Cardiac septum (tissue), 1 donor: ENCODE measurements at places on chromosomes 7 and 10. TPM values are rescaled to one million over a fixed set of nuclear protein-coding genes. Genes with fewer than 3 reads are reported as not detected.

- DNase-seq = no peak
Measured at GRCh38 chr7:50662041-50662694, 97.0 kb upstream of the DDC start.

GRCh38 chr10:128489324-128490247, 363.4 kb upstream of the MKI67 start:
- DNase-seq = no peak

- no peak for DNase-seq
Measured at GRCh38 chr10:12050528-12050927, 7.9 kb upstream of the UPF2 start.

DNA sequence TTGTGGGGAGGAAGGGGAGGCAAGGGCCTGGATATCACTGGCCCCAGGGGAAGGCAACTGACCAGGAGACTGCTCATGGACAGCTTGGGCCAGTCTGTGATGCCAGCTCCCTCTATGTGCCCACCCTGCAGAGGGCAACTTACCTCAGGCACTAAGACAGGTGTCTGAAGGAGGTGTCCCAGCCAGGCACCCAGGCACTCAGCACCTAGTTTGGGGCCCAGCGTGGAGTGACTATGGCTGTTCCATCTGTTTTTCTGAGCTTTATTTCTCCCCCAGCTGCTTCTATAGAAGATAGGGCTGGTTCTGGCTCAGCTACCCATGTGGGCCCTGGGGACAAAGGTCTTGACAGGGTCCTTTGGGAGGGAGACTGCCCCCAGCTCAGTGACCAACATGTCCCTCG, 150.6 kb upstream of the PCBD1 start:
- DNase-seq = peak; percentile 53

GRCh38 chr10:117352724-117353123, 22.5 kb downstream of the PDZD8 start:
- no peak for DNase-seq

DNA sequence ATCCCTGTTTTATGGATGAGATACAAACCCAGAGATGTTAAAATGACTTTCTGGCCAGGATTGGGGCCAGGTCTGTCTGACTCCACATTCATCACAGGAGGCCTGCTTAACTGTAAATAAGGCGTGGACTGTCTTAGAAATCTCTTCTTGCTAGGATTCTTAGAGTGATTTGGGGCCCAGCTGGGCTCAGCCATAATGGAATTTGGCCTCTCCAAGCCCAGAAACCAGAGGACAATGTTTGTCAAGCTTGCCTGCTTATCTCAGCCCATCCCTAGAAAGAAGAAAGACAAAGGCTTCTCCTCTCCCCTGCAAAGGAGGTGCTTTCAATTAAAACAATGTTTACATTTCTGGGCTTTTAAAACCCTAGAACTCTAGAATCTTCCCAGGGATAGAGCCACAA, 2.9 kb downstream of the HABP2 start:
- DNase-seq = no peak

DNA sequence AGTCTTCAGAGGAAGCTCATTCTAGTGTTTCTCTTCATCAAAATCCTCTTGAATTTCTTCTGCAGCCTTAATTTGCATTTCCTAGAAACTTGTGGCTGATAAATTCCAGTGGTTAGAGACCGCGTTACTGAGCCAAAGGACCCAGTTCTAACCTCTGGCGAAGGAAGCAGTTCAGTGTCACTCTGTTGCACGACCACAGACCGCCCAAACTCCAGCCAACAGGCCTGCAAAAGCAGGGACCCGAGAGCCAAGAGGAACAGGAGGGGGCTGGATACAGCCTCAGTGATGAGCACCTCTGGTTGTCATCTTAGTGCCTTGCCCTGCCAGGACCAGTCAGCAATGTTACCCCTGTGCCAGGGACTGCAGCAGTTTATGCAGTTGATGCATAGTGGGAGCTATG, 70.0 kb downstream of the AFAP1L2 start:
- DNase-seq = no peak

DNA sequence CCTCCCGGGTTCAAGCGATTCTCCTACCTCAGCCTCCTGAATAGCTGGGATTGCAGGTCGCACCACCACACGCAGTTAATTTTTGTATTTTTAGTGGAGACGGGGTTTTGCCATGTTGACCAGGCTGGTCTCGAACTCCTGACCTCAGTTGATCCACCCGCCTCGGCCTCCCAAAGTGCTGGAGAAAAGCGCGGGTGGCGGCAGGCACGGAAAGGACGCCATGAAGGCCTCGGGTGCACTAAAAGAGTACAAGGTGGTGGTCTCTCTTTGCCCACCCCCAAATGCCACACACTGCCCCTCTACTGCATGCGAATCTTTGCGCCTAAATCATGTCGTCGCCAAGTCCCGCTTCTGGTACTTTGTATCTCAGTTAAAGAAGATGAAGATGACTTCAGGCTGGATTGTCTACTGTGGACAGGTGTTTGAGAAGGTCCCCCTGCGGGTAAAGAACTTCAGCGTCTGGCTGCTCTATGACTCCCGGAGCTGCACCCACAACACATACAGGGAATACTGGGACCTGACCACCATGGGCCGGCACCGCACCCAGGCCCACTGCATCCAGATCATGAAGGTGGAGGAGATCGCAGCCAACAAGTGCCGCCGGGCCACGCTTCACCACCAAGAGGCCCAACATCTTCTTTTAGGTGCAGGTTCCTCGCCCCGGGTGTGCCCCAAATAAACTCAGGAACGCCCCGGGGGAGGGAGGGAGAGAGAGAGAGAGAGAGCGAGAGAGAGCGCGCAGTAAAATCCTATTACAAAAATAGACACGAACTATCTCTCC, 161.7 kb downstream of the HECW1 start:
- no peak for DNase-seq

GRCh38 chr7:70052691-70053090, 454.4 kb downstream of the AUTS2 start:
- no peak for DNase-seq

DNA sequence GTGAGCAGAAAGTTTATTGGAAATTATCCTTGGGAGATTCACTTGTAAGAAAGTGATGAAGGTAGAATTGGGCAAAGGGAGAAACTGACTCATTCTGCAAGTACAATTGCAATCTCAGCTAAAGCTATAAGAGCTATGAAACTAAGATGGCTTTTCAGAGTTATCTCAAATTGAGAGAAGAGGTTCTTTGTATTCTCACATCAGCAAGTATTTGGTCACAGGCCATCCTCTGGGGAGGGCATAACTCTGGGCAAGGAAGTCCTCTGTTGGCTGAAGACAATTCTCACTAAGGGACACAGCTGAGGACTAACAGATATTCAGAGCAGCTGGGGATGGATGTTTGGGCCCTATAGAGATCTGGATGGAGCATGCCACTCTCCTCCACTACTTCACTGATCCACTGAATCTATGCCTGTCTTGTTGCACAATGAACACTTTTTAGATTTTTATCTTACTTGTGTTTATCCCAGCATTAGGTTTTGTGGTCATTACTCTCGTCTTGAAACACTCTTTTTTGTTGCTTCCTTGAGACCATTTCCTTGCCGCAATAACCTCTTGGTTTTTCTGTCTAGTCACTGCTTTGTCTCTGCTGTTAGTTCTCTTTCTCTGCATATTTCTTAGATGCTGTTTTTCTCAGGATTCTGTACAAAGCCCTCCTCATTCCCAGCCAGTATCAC, 115.1 kb downstream of the GNAI1 start:
- DNase-seq = no peak

- DNase-seq = no peak
Measured at GRCh38 chr10:52136921-52137320, 177.2 kb upstream of the DKK1 start.

DNA sequence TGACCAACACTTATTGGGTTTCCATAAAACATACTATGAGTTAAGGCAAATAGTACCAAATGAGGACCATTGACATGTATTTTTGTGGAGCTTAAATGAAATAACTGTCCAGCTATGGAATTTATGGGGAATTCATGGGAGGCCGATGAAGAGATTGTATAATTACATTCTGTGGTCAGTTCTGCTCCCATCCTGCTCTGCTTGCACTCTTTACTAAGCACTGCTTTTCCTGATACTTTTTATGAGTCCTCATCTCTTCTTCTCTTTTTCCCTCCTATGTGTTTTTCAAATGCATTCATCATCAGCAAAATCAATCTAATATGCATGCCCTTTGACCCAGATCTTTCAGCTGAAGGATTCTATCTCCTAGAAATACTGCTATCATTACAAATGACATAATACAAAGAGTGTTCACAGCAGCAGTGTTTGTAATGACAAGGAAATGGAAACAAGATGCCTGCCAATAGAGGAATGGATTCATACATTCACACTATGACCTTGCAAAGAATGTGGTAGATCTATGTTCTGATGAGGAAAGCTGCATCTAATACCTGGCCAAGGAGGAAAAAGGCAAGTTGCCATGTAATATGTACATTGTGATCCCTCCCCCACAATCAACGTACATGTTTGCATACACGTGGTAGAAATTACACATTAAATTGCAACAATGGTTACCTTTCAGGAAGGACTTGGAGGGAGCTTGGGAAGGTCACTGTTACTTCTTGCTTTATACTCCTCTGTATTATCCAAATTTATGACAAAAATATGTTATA, 73.9 kb downstream of the PCGF5 start:
- no peak for DNase-seq

DNA sequence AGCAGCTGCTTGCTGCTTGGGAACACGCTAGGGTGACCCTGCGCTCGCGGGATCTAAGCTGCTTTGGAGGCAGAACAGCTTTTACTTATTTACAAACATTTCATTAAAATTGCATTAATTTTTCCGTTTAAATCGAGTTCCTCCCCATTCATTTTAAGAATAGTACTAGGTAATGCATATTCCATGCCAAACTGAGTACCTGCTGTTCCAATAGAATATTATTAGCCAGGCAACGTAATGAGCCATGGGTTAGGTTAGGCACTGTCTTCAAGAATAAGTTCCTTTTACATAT, 860 bp downstream of the EXOC6 start:
- no peak for DNase-seq

DNA sequence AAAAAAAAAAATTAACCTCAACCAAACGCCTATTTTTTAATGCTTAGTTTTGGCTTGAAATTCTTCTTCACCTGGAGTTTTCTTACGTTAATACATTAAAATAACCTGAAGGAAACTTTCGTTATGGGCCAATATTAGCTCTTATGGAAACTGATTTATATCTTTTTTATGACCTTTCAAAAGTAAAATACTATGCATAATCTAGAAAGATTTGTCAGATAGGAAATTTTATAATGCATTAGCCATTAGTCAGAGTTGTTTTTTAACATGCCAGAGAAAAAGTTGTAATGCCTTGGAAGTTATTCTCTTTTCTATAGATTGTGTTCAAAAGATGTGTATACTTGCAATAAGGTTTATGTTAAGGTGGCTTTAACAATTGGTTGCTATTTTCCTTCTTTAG, 34.3 kb upstream of the ARL4A start:
- no peak for DNase-seq

DNA sequence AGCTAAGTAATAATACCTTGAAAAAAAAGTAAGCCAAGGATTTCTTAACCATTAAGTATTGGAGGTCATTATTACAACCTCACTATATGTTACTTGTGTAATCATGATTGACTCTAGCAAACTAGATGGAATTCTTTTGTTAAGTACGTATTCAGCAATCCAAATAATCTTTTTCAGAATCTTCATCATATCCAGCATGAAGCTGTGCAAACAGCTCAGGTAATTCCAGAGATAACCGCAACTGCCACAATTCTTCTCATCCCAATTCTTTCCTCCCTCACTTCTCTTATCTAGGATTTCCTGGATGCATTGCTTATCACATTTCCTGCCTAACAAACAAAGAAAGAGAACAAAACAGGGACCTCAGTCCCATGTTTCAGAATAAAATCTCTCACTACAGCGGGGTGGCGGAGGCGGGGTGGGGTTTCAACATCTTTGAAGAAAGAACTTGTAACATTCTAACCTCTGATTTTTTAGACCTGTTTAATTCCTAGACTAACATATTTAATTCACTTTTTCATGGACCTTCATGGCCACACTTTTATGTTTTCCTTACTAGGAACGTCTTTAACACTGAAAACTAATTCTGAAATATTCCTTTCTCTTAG, 156.5 kb downstream of the POM121L12 start:
- no peak for DNase-seq

DNA sequence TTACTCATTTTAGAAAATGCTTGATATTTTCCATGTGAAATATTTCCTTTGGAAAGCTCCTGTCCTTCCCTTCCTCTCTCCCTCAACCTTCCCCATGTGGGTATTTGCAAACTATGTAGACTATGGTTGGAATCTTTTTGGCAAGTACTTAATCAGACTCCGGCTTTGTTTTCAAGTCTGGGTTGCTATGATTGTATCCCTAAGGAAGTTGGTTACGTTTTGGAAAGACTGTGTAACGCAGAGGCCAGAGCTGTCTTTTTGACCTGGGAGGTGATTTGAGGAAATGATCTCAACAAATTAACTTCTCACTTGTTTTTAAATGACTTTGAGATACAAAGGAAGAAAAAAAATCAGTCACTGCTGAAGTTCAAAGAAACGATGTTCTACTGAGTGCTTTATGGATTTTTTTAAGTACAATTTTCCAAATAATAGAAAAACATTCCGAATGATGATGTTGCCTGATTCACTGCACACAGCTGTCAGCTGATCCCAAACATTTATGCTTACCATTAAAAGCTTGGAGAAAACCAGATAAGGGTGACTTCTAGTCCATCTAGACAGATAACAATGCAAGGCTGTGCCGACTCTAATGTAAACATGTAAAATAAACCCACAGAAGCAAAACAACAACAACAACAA, 145.5 kb upstream of the CELF2 start:
- DNase-seq = no peak

DNA sequence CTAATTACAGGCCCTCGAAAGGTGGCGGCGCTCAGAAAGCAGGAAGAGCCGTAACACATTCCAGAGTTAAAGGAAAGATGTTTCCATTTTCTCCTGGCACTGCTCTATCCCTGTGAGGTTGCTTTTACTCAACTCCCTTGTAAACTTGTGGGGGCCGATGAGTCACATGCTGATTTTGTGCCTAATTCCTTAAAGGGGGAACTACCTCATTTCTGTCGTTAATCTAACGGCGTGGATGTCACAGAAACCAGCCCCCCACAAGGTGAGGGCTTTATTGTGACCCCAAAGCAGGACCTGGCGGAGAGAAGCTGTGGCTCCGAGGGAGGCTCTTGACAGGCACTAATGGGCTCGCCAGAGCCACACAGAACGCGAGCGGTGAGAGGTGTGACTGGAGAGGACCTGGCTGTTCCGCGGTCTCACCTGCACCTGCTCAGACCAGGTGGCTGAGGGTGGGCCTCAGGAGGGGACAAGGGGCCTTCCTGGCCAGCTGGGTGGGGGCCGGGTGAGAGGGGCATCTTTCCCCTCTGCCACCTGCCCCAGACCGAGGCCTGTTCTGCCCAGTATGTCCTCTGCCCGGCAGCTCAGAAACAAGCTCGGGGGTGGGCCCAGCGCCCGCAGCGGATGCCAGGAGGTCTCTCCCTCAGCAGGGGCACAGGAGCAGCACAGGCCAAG, 50.9 kb downstream of the CALML3 start:
- peak; percentile 73 for DNase-seq

GRCh38 chr7:39461263-39461820, 104.9 kb upstream of the YAE1 start:
- no peak for DNase-seq

FFAR4 gene
- 0.08 TPM for total RNA-seq

HOXA5 gene
- 0.30 TPM for total RNA-seq

VPS37D gene
- total RNA-seq = 2.4 TPM

CAPZA2 gene
- 313 TPM for total RNA-seq

NPTX2 gene
- 0.43 TPM for total RNA-seq

CALD1 gene
- total RNA-seq = 237 TPM

KIAA1217 gene
- 24.0 TPM for total RNA-seq

LMTK2 gene
- 28.3 TPM for total RNA-seq

ATOH7 gene
- not detected for total RNA-seq

DLG5 gene
- total RNA-seq = 19.5 TPM

LIPJ gene
- total RNA-seq = not detected

MKI67 gene
- 1.1 TPM for total RNA-seq

LDB1 gene
- total RNA-seq = 53.6 TPM

TAS2R41 gene
- not detected for total RNA-seq
